ENCODE measurements at places on chromosomes 7 and 10.

GRCh38 chr7:95632609-95633008, 36.3 kb upstream of the PDK4 start:
- no peak for DNase-seq

GRCh38 chr7:9978106-9979064, 995.3 kb upstream of the PHF14 start:
- no peak for DNase-seq

- no peak for DNase-seq
These were observed 117.6 kb downstream of the HTR7 start for GRCh38 chr10:90740265-90740664.

DNA sequence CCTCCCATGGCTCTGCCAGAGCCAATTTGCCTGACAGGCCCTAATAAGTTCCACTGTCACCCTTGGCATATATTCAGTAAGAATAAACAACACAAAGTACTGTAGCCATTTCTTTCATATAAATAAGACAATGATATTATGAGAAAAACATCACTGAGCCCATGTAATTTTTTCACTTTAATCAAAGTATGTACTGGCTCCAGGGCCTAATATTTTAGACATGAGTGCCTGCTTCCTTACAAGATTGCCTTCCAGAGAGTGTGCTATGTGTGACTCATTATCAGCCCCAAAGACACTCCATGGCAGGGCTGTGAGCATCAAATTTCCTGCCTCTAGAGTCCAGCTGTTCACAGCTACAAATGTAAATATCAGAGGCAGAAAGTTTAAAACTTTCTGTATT, 297.6 kb downstream of the LHFPL3 start:
- DNase-seq: no peak

DNA sequence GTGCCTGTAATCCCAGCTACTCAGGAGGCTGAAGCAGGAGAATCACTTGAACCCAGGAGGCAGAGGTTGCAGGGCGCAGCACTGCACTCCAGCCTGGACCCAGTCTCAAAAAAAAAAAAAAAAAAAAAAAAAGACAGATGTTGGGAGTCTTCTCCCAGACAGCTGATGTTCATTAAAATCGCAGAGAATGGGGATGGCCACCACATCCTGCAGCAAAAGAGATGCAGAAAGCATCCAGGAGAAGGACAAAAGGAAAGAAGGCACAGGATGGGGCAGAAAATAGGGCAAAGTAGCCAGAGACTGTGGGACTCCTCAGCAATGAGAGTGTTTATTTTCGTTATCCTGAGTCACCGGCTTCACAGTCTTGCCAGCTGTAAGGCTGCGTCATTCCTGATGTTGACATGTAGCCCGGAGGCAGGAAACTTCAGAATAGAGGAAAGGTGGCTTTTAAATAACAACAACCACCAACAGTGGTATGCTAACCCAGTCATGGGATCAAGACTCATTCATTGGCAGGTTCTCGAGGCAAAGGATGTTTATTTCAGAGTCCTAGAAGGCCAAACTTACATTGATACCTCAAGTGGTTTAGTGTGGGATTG, 149.5 kb upstream of the SVIL start:
- no peak for DNase-seq

- no peak for DNase-seq
These were observed 112.3 kb downstream of the HGF start for GRCh38 chr7:81657551-81657950.

DNA sequence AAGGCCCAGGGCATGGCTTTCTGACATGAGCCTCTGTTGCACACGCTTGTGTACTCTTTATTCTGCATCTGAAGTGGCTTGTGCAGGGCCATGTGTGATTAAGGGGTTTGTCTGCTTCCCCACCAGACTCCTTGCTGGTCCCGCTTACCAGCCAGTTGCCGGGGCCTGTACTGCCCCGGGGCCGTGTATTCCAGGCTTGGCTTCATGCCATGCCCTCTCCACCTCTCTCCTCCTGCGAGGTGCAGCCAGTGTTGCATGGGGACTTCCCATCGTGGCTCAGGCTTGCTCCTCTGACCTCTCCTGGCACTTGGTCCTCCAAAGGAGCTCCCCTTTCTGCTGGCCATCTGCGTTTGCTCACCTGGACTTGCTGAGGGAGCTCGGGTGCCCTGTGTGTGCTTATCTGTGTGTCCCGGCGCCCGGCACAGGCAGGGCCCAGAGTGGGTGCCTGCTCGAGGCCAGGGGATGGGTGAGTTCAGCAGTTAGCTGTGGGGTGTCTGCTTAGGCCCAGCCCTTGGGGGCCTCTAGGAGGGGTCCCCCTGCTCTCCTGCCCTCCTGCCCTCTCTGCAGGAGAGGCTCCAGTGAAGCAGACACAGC, 11.0 kb upstream of the C10orf143 start:
- DNase-seq: no peak

DNA sequence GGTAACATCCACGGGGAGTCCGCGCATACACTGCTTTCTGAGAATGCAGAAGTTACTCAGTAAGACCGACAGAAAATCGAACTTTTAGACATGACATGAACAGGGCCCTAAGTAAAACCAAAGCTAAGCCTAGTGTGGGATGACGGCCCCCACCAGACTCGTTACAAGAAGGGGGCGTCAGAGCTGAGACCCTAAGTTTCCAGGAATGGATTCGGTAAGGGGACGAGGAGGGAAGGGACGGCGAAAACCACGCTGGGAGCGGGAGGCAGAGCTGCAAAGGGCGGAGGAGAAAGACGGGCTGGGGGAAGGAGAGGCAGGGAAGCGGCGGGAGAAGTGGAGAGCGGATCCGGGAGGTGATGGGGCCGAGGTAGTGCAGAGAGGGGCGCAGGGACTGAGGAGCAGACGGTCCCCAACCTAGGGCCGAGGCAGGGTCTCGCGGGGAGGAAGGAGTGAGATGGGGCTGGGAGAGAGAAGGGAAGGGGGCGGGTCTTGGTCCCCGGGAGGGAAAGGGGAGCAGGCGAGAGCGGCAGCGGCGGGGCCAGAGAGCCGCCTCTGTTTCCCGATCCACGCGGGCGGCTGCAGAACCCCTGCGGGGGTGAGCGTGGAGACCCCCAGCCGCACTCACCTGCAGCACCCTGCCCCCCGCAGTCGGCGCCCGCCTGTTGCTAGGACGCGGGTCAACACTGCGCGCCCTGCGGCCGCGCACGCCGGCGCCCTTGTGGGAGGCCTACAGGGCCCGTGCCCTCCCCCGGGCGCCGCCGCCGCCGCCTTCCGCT, 513 bp downstream of the ODAD2 start:
- DNase-seq: peak; percentile 50

DNA sequence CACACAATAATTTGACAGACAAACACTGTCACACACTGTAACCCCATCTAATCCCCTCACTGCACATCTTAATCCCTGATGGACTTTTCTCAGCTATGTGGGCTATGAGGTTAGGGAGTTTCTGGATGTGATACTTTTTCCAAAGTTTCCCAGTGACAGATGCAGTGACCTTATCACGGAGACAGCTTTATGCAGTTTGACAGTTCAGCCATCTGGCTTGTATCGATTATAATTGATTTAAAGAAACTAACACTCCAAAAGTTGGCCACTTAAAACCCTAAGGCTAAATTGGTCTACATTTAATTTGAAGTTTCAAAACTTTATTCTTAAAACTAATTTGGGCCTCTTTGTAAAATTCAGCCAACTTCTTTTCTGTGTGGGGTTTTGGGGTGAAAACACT, 196.7 kb downstream of the SDK1 start:
- no peak for DNase-seq

DNA sequence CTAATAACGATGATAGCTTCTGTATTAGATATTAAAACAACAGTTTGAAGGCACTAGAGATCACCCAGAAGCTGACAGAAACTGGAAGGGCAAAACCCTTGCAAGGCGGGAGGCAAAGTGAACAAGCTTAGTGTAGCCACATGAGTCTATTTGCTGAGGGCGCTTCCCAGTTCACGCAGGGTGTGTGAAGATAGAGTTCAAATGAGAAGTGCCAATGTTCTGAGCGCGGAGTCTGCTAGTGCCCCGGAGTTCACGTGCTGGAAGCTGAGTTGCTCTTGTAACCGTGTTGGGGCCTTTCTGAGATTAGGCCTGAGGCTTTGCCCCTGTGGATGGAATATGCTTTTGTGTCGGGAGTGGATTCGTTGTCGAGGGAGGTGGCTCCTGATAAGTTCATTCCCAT, 16.6 kb upstream of the GTPBP4 start:
- no peak for DNase-seq

DNA sequence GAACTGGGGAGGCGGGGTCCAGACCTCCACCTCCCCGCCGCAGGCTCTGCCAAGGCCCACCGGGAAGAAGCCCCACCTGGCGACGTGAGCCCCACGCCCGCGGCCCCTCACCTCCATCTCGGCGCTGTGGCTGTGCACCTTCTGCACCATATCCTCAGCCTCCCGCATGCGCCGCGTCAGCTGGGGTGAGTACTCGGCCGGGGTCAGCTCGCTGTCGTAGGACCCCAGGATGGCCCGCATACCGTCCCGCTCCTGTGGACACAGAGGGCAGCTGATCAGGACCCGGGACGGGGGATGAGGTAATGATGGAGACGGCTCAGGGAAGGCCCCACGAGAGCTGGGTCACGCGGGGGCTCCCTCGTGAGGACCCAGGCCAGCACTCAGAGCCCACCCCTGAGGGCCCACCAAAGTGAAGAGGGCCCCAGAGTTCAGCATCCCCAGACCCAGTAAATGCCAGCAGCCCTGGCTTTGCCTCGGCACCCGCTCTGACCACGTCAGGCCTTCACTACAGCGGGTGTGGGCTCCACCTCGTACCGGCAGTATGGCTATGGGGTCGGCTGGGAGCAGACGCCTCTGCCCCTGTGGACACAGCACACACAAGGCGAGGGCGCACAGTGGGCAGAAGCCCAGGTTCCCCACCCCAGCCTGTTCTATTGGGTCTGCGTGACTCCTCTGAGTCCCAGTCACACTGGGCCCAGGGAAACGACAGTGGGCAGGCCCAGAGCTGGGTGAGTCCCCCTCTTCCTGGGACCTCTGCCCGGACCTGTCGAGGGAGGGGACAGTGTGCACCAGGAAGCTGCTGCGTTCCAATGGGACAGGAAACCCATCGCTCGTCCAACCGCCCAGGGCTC, 218.1 kb downstream of the MAD1L1 start:
- no peak for DNase-seq

- DNase-seq: no peak
These were observed 1184.1 kb downstream of the TYW1 start for GRCh38 chr7:68180761-68181160.

DNA sequence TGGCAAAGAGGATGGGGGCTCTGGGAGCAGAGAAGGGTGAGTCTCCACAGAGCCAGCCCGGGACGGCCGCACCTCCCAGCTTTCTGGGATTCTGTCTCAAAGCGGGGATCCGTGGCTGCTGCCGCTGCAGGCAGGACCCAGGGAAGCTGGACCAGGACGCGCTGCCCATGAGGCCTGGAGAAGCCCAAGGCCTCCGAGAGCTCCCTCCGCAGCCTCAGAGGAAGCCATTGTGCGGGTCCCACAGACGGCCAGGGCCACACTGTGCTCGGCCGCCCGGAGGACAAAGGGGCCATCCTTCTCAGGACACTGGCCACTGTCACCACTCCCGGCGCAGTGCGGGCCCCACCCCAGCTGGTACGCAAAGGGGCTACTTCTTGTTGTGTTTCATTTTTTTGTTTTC, 79.3 kb upstream of the PDGFA start:
- no peak for DNase-seq

DNA sequence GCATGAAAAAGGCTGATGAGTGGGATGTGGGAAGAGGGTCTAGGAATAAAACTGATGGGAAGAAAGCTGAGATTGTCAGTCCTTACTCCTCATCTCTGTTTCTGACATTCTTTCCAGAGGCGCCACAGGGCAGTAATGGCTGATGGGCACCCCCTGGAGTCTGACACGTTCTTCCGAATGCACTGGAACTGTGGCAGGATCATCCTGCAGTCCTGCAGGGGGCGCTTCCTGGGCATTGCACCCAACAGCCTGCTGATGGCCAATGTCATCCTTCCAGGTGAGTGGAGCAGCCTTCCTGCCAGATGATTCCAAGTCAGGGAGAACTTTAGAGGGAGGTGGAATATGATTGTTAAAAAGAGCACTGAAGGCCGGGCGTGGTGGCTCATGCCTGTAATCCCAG, 4.8 kb downstream of the FSCN3 start:
- no peak for DNase-seq

Data from activated naive CD8-positive, alpha-beta T cell treated with anti-CD3 and anti-CD28 coated beads for 36 hours (primary cell).